ENCODE measurements at places on chromosomes 16 and 17.
A peak's percentile ranks its signal among the peaks of the same experiment; 100 is the strongest.

DNA sequence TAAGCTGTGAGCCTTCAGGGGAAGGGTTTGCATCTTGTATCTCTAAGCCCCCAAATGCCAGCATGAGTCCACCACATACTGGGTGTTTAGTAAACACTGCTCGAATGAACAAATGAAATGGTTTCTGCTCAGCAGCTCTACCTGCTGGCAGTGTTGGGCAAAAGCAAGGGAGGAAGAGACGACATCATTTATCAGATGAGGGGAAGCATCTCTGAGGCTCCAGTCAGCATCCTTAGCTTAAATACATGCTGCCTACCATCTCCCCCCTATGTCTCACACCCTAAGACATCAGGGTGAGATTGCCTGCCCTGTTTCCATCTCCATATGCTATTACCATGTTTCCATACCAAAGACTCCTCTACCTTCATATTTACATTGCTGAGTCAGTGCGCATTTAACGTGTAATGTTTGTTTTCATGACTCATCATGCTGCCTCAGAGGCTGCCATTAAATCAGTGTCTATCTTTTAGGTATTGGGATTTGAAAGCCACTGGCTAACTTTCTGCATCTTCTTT lies 379.8 kb downstream of the UTP18 start:
- peak; percentile 1 for DNase-seq

GRCh38 chr17:57637666-57638010 lies 107.5 kb downstream of the CCDC182 start:
- DNase-seq: no peak

DNA sequence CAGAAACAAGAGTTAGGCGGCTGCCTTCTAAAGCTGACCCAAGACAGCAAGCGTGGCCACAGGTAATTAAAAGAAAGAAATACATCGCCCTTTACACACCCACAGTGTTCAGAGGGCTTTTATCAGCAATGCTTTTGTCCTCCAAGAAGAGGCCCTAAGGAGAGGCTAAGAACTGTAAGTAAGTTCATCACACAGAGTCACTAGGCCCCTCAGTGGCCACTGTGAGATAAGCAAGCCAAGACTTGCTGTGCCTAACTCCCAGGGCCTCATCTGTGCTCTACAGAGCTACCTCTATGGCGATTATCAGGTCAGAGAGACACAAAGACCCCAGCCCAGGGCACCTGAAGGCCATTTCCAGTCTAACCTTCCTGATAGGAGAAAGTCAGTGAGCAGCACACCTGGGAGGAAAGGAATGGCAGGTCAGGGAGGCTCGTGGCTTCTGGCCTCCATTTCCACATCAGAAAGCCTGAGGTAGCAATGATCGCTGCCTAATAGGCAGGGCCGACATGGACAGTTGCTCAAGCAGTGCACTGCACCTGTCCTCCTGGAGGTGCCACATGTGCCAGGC lies 545.2 kb upstream of the CDH11 start:
- no peak for DNase-seq

DNA sequence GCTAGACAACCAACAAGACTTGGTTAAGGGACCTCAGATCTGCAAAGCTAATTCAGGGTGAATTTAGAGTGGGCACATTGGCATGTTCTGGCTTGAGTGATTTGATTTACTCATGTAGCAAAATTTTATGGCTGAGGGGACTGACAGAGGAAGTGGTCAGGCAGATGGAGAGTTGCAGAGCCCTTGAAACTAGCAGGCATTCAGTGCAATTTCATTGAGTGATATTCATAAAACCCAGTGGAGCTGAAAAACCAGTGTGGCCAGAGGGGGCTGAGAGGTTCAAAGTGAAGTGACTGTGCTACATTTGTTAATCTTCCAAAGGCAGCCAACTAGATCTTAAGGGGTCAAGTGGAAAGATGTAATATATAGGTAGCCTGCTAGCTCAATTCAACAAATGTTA lies 2.2 kb upstream of the TMEM94 start:
- no peak for DNase-seq

DNA sequence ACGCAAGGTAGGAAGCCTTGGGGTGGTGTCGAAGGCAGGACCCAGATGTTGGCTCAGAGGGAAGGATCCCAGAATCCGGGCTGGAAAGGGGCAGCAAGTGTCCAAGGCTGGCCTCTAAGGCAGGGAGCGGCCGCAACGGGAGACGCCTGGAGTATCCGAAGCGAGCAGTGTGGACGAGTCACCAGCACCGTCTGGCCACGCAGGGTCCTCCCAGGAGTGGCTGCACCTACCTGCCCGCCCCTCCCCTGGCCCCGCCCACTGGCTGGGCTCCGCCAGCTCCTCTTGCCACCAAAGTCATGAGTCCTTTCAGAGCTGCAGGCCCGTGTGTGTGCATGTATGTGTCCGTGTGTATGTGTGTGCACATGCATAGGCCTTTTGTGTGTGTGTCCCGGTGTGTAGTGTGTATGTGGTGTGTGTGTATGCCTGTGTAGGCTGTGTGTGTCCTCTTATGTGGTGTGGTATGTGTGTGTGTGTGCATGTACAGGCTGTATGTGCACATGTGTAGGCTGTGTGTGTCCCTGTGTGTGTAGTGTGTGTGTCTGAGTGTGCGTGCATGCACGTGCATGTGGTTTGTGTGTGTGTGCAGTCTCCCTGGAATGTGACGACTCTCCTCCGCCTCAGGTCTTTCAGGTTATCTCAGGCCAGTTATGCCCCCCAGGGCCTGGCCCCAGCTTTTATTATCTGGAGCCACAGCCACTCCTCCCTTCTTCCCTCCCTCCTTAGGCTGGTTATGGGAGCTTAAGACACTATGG lies at the start of gene PRSS8:
TSS of gene PRSS8 (minus strand) at position 193 of the 752 bp plus-strand sequence. CDS start 229 bp downstream, outside the sequence.
- DNase-seq: no peak

DNA sequence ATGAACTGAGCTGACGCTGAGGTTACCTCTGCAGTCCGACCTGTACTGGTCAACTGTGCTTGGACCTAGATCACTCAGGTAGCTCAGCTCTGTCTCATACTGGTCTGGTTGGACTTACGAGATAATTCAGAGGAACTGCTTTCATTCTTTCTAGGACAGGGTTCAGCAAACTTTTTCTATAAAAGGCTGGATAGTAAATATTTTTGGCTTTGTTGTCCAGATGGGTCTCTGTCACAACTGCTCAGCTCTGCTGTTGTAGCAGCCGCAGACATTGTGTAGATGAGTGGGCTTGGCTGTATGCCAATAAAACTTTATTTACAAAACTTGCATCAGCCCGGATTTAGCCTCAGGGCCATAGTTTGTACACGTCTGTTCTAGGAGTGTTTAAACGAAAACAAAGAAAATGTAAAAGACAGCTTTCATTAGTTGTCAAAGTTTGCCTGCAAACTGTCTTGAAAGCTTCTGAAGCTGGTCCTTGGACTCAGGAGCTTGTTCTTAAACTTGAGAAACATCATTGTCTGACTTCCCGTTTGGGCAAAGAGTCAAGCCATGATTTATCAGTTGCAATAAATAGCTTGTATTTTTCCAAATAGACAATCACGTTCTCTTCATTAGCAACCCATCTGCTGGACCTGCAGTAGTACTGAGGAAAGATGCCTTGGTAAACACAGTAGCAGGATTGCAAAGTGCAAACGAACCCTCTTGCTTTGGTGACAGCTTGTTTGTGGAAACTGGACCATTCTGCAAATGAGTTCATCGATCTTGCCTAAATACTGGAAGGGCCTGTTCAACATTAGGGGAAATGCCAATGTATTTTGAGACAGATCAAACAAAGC lies 253.4 kb downstream of the SNX29 start:
- no peak for DNase-seq

GRCh38 chr17:40461732-40462342 lies 18.6 kb downstream of the IGFBP4 start:
- no peak for DNase-seq

DNA sequence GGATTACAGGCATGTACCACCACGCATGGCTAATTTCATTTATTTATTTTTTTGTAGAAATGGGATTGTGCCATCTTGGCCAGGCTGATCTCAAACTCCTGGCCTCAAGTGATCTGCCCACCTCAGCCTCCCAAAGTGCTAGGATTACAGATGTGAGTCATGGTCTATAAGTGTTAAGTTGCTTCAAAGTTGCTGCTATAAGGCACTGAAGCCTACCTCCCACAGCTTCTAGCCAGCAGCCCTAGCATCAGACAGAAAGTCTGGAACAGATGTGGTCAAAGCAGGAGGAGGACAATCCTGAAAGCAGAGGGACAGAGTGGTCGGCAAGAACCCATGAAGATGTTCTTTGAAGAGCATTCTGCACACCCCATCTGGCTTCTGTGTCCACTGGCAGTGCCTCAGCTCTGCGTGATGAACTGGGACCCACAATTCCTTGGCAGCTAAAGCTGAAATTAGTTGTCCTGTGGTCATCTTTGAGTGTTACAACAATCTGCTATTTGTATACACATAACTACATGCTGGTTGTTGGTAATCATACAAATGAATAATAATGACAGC lies 11.2 kb downstream of the MAP3K14 start:
- DNase-seq: no peak

DNA sequence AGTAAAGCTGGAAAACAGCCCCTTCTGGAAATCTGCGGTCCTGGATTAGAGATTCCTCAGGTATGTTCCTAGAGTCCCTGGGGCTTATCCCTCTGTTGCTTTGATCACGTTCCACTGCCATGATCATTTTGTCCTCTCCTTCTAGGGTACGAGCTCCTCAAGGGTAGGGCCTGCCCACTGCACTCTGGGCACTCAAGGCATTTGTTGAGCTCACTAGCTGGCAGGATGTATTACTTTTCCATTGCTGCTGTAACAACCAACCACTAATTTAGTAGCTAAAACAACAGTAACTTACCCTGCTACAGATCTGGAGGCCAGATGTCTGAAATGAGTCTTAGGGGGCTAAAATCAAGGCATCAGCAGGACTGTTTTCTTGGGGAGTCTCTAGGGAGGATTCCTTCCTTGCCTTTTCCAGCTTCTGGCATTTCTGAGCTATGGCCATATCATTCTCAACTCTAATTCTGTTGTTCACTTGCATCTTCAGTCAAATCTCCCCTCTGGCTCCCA lies 65.7 kb downstream of the ARSG start:
- DNase-seq: no peak

DNA sequence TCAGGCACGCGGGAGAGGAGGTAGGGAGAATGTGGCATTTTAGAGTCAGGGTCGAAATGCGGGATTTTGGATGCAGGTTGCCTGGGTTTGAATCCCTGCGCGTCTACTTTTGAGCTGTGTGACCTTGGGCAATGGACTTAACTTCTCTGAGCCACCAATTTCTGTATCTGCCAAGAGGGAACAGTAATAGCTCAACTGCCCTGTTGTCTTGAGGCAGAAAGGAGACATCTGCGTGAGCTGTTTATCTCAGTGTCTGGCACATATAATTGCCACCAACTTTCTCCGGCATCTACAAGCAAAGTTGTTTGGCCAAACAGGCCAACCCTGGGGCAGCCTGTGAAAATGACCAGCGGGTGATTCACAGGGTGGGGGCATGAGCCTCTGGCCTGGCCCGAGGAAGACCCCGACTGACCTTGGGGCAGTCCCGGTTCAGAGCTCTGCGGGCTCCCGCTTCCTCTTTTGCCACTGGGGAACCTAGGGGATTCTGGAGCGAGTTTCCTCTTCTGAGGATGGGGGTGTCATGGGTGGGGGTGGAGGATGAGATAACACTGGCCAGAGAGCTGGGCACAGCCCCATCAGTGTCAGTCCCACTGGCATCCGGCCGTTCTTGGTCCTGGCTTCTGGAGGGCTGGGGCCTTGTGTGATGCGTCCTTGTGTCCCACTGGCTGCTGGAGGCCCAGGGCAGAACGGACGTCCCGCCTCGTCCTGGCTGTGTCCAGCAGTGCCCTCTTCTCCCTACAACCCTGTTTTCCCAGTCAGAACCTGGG lies 1.3 kb downstream of the SNN start:
- no peak for DNase-seq

GRCh38 chr16:56824331-56824730 lies 40.7 kb upstream of the SLC12A3 start:
- DNase-seq: no peak

DNA sequence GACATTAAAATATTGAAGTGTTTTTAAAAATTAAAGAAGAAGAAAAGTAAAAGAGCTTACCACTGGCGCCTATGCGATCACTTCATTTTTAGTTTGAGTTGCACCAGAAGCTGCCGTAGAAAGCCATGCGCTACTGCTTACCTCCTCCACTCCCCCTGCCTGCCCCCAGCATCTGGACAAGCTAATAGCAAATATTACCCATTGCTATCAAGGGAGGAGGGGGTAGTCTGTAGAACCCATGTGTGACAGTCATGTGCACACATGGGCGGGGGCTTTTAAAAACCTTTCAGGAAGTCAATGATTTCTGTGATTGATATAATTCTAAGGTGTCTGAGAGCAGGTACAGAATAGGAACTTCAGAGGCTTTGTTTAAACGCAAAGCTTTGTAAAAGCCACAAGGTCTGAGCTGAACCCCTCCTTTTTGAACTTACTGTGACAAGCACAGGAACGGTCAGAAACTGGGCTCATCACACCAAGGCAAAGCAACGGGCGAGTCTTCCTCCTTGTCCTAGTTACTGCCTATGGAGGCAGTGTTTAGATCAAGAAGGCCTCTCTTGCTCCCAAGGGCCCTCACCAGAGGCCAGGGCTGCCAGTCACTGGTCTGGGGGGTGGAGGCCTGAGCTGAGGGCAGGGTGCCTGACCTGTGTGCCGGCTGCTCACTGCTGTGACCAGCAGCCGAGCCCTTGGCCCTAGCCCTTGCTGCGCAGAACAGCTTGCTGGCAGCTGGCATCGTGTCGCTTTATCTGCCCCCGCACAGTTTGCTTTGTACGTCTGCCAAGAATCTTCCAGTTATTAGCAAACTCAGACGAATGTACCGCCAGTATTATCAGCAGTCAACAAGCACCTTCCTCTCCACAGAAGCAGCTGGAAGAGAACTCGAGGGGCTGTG lies 15.0 kb downstream of the GINS2 start:
- DNase-seq: no peak

DNA sequence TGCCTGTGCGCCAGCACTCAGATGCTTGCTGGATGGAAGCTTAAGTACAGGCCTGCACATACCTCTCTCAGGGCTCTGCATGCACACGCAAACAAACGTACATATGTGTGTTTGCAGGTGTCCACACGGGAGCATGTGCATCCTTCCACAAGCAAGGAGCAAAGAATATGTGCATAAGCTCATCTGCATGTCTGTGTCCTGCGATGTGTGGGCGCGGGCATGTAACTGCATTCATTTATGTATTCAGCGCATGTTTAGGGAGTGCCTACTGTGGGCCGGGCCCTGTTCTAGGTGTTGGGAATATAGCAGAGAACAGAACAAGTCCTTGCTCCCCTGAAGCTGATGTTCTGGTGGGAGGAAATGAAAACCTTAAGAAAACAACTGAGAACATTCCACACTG lies 13.7 kb downstream of the TRPV2 start:
- no peak for DNase-seq

DNA sequence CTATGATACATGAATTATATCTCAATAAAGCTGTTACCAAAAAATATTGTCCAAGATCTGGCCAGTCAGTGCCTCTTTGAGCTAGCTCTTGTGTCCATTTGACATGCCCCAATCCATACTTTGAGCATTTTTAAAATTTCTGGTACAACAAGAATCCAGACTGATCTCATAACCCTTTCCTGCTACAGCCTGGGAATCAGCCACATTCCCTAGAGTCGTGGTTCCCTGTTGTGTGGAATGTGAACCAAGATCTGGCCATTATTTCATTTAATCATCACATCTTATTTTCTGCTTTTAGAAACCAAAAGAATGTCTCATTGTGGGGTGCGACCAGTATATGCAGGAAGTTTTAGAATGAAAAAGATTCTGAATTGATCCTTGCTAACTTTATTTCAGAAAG lies 34.3 kb upstream of the RPRML start:
- no peak for DNase-seq

- no peak for DNase-seq
Observed at GRCh38 chr17:5665164-5665563, 80.9 kb upstream of the NLRP1 start.

Measured in stimulated activated CD4-positive, alpha-beta T cell treated with anti-CD3 and anti-CD28 coated beads, Interleukin-2, amount 100 ng/mL, for 48 hours (primary cell).